ENCODE measurements at places on chromosomes 11 and 22.

GRCh38 chr22:23670378-23671295 is 20.2 kb upstream of the RGL4 start:
- no peak for DNase-seq

- no peak for DNase-seq
Measured at GRCh38 chr11:114987186-114987760, 308.9 kb downstream of the NXPE2 start.

DNA sequence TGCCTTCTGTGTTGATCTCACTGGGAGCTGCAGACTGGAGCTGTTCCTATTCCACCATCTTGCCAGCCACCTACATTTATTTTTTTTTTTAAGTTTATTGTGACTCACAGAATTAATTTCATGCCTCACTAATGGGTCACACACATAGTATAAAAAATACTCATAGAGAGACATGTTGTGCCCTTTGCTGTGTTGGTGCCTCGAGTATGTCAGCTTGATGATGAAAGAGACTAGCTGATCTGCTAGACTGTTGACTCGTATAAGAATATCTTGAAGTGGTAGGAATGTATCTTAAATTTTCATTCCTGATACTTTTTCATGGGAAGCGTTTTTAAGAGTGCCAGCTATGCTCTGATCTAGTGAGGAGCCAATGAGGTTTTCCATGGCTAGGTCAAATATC is 28.6 kb upstream of the AMPD3 start:
- DNase-seq: no peak

DNA sequence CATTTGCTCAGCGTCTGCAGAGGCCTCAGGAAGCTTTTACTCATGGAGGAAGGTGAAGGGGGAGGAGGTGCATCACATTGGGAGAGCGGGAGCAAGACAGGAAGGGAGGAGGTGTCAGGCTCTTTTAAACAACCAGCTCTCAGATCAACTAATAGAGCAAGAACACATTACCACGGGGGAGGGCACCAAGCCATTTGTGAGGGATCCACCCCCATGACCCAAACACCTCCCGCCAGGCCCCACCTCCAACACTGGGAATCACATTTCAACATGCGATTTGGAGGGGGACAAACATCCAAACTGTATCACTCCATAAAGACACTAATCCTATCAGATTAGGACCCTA is 18.9 kb upstream of the THY1 start:
- no peak for DNase-seq

DNA sequence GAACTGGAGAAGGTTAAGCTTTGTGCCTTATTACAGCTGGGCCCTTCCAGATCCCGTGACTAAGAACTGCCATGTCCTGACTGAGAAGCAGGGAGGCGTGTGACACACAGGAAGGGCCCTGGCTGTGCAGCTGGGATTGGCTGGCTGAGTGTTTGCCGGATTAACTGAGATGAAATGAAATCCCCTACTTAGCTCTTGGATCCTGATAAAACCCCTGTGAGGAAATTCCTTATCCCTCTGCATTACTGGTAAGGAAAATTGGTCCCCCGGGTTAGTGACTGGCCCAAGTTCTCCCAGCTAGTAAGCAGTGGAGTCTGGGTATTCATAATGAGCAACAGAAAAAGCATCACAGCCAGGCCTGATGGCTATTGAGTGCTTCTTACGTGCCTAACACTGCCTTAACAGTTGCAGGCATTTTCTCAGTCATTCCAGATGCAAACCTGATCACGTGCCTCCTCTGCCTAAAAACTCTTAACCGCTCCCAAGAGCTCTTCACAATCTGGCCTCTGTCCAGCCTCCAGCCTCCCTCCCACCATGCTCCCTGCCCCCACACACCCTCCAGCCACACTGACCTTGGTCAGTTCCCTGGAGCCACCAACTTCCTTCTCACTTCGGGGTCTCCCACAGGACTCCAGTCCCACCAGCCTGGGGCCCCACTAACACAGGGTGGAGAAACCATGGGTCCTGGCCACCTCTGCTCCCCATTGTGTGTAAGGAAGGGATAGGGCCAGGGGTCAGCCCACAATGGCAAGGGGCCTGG is 37.8 kb downstream of the ARRB1 start:
- no peak for DNase-seq

GRCh38 chr11:134356656-134357544 is 25.1 kb downstream of the GLB1L2 start:
- DNase-seq: no peak

- DNase-seq: no peak
Measured at GRCh38 chr11:61356706-61357105, 5.0 kb downstream of the CYB561A3 start.

DNA sequence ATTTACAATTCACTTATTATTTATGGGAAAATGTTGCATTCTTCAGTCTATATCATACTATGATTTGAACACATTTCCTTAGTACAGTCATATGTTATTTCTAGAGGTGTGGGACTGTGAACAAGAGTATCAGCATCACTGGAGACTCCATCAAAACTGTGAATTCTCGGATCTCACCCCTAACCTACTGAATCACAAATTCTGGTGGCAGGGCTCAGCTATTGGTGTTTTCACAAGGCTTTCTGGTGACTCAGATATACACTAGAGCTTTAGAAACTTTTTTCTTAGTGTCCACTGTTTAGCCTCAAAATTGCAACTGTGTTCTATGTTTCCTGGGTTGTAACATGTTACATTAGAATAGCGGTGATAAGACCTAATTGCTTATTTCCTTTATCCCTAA is 352.9 kb upstream of the DDI1 start:
- no peak for DNase-seq

DNA sequence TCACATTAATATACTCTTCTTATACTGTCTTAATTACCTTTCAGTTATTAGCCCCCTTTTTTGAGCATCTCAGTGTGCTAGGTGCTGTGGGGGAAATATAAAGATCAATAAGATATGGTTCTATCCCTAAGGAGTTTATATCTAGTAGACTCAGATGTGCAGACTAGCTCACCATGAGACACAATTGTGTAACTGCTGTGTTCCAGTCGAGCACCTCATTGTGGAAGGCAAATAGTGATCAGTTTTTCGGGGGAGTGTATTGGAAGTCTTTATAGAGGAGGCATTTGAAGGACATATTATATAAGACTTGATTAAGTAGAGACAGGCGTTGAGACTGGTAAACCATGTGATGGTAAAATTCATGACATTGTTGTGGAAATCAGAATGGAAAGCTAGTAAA is 11.8 kb downstream of the PDE3B start:
- DNase-seq: no peak

DNA sequence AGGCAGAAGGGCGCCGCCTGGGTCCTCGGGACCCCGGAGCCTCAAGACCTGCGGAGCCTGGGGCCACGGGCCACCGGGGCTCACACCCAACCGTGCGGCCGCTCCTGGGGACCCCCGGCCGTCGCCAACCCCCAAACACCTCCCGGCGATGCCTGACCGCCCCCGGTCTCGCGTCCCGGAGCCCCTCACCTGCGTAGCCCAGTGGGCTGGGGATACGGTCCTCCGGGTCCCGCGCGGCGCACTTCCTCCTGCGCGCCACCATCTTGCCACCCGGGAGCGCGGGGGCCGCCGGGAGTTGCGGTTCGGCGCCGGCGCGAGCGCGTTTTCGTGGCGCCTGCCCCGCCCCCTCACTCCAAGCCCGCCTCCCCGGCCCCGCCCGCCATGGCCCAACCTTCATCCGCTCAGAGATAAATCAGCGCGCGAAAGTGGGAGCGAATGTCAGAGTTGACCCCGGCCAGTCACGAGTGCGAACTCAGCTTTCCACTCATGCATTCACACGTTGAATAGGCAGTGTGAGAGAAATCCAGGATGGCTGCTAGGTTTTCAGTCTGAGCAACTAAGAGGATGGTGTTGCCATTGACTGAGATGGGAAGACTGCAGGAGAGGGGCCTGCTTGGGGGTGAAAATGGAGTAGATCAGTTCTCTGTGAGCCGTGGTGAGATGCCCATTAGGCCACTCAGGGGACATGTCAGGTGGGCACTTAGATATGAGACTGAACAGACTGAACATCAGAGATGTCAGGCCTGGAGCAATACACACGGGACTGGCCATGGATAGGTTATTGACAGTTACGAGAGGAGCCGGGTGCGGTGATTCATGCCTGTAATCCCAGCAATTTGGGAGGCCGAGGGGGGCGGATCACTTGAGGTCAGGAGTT is at the start of gene RRP7A:
TSS of gene RRP7A (minus strand) at position 272 of the 877 bp plus-strand sequence. CDS start at position 262, 10 bp downstream.
- peak; percentile 89 for DNase-seq

DNA sequence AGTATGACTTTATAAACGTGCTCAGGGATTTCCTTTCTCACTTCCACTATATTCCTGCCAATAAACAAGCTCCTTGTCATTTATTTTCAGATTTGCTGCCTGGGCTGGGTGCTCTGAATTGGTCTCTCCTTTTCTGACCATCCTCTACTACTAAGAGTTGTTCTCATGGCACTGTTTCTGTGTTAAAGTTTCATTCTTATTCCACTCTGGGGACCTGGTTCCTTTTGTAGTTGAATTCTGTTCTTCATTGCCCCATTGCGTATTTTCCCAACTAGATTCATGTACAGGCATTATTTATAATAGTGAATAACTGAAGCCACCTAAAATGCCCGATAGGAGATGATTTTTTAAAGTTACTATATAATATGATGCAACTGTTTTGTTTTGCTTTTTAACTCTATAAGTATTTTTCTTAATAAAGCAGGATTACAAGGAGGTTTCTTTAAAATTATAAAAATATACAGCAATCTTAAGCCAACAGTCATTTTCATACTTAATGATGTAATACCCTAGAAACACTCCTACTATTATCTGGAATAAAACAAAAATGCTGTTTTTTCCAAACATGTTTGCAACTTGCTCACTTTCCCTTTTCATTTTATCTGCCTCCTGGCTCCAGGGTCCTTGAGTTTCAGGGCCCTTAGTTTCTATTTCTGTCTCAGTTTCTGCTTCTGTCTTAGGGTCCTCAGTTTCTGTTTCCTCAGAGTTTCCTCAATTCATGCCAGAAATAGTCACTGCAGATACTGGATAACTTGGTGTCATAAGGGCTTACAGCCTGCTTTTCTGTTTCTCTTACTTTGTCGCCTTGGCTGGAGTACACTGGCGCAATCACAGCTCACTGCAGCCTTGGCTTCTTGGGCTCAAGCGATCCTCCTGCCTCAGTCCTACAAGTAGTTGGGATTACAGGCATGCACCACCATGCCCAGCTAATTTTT is 9.8 kb upstream of the FUT4 start:
- no peak for DNase-seq

- peak; percentile 69 for DNase-seq
Measured at GRCh38 chr11:61042961-61043540, 59.2 kb upstream of the CD5 start.

DNA sequence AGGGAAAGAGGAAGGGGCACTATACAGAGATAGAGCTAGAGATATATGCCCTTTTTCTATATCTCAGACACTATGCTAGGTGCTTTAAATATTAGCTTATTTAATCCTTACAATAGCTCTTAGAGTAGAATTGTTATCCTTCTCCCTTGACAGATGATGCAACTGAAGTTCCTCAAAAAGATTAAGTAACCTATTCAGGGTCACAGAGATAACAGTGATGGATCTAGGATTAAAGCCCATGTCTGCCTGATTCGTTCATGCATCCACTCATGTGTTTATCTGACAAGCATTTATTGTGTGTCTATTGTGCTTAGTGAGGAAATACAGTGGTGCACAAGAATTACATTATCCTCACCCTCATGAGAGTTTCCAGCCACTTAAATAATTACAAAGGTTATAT is 8.7 kb downstream of the CCDC83 start:
- no peak for DNase-seq

GRCh38 chr22:20563466-20563906 is 56.1 kb downstream of the MED15 start:
- DNase-seq: peak; percentile 68

GRCh38 chr11:96376796-96377195 is 12.9 kb downstream of the CCDC82 start:
- no peak for DNase-seq

DNA sequence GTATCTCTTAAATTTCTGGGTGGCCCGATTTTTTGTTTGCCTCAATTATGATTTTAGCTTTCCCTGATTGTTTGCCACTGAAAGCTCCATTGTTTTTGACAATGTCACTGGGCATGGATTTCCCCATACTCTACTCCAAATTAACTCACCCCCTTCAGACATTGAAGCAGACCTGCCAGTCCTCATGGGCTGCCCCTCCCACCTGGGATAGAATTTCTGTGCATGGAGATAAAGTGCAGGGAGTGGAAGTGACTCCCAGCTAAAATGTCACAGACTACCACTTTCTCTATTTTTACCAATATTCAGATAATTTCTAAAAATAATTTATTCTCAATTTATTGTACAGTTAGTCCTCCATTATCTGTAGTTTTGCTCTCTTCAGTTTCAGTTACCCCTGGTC is 79.1 kb upstream of the CLPB start:
- DNase-seq: no peak

DNA sequence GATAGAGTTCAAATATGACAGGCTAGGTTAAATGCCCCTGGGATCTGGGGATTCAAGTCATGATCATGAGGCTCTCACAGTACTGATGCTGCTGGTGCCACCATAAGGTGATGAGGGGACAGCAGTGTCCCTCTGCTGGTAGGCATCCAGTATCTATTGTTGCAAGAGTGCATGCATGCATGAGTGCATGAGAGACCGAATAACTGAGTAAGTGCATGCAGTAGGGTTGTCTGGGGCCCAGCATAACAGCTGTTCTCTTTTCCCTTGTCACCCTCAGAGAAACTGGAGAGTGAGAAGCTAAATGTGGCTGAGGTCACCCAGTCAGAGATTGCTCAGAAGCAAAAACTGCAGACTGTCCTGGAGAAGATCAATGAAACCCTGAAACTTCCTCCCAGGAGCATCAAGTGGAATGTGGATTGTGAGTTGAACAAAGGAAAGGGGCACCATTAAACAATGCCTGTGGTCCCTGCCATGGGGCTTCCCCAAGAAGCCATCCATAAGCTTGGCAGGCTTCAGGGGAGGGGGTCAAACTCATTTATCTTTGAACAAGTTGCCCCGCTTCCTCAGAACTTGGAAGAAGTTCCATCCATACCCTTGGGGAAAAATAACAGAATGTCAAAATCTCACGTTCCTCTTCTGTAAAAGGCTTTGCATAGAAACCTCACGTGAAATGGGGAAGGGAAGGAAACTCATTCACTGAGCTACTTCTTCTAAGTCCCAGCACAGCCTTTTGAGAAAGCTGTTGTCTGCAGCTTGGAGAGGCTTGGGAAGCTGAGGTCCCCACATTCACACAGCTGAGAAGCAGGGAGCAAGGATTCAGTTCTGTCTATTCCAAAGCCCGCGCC is 119.0 kb downstream of the PARVA start:
- DNase-seq: no peak

GRCh38 chr11:134048028-134048427 is 20.8 kb upstream of the JAM3 start:
- no peak for DNase-seq
